Adrenal gland (tissue), 19 donors: ENCODE measurements at places on chromosomes 1 and 21.

DNA sequence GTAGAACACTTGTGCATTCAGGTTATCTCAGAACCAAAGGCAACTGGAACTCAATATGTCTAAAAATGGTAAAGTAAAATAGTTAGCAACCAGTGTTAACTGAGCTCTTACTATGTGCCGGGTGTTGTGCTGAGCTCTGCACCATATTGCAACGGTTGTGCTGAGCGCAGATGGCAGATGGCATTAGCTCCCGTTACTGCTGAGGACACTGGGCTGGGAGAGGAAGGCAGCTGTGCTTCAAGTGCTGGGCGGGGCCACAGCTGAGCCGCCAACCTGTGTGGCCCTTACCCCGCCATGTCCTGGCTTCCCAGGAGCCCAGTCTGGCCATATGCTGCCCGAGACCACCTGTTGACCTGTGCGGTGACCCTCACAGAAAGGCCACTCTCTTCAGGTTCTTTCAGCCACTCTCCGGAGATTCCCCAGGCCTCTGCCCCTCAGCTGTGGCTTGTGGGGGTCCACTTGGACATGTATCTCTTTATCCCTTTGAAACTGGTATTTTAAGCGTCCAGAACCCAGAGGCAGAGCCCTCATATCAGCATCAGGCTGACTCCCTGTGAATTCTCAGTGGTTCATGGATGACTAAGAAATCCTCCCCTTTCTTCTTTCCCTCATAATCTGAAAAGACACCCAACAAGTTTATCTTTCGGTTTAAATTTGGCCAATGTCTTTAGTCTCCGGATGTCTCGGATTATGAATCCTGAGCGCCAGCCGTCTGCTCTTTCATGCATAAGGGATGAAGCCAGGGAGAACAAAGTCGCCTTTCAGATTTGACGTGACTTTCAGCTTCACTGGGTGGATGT, 26.4 kb downstream of the LDLRAP1 start:
- DNase-seq: no peak

DNA sequence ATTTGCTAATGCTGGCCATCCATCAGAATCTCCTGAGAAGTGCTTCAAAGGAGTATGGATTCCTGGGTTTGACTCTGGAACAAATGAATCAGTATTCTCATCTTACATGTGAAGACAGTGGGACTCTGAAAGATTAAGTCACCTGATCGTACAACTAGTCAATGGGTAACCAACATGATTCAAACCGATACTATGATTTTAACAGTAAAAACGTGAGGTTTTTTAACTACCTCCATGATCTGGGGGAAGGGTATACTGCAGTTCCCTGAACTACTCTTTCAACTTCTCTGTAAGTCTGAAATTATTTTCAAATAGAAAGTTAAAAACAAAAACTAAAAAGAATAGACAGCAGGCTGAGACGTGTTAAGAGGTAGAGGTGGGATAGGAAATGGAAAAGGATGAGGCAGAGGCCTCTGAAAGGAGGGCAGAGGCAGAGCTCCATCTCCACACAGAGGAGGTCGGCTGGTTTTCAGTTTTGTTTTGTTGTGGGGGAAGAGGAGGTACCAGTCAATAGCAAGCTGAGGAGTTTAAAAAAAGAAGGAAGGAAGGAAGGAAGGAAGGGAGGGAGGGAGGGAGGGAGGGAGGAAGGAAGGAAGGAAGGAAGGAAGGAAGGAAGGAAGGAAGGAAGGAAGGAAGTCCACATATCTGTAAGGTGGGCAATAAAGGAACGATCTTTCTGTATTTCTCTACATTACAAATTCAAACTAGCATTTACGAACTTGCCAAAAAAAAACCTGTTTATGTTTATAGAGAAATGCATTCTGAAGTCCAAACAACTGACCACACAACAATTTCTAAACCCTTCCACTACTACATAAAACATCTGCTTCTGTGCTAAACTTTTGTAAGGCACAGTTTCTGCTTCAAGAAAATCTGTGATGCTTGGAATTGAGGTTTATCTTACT, 213.1 kb downstream of the RERE start:
- DNase-seq: no peak

DNA sequence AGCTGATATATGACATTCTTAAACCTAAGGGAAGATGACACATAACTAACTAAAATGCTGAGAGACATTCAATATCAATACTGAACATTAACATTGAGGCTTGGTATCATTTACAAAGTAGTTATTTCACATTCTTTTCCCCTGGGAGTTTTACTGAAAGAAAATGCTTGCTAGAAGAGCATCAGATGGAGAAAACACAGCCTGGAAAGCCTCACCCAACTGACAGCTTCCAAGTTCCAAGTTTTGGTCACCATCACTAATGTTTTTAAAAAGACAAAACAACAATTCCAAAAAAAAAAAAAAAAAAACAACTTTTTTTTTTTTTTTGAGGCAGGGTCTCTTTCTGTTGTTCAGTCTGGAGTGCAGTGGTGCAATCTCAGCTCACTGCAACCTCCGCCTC, 80.6 kb downstream of the DSCAM start:
- no peak for DNase-seq

DNA sequence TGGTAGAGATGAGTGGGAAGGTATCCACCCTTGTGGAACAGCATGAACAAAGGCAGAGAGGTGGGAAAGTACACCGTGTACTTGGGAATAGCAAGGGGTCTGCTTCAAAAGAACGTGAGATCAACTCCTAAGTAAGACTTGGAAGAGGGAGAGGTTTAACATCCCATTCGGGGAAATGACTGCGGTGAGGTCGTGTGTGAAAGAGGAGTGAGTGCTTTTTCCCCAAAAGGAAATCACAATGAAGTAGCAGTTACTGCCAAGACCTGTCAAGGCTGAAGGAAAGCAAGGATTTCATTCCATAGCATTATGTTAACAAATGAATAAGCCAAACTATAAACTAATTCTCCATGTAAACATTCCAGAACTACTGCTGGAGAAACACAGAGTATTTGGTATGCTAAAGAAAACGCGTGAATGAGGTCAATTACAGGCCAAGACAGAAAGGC, 20.0 kb upstream of the SYDE2 start:
- no peak for DNase-seq

DNA sequence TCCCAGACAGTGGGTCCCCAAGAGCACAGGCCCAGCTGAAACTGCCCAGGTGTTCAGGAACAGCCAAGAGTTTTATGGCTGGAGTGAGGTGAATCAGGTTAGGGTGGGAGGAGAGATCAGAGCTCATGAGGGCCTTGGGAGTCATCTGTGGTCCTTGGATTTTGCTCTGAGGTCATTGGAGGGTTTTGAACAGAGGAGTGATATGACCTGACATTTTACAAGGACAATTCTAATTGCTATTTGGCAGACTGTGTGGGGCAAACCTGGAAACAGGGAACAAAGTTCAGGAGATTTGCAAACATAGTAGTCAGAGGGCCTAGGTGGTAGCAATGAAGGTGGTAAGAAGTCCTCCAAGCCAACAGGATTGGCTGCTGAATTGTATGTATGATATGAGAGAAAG, 31.1 kb upstream of the LRRN2 start:
- no peak for DNase-seq

DNA sequence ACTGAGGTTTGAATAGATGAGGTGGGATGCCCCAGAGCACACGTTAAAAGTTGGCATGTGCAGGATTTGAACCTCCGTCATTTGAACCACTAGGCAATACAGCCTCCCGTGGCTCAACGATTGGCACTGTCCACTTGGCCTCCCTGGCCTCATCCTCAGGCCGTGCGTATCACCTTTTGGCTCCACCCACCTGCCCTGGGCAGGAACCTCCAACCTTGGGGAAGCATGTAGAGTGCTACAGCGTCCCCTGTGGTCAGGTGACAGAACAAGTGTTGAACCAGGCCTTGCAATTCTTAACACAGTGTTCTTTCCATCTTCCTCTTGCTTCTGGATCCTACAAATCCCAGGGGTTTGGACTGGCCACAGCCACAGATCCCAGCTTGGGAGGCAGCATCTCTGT, 112.6 kb downstream of the PAX7 start:
- DNase-seq: no peak

- no peak for DNase-seq
Observed at GRCh38 chr1:210582205-210582970, 253.7 kb downstream of the HHAT start.

DNA sequence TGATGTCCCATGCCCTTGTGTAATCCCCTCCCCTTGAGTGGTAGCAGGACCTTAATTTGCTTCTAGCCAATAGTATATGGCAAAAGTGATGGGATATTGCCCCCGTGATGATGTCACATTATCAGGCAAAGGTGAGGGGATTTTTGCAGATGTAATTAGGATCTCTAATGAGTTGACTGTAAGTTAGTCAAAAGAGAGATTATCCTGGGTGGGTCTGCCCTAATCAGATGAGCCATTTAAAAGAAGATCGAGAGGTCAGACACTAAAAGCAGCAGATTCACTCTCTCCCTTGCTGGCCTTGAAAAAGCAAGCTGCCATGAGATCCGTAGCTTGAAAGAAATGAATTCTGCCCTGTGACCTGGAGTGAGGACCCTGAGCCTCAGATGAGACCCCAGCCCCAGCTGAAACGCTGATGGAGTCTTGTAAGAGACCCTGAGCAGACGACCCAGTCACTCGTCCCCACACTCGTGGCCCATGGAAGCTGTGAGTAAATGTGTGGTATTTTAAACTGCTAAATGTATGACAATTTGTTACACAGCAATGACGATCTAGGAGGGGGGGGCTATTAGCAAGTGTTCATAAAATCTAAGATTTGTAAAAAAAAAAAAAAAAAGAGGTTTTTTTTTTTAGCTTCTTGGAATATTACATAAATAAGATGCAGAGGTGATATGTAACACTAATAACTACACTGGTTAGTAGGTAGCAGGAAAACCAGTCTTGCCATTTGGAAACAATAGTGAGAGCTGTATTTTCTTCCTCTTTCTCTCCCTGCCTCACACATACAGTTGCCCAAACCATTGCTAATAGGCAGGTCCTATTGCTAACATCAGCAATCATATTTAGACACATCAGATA, 50.3 kb upstream of the TARBP1 start:
- no peak for DNase-seq

DNA sequence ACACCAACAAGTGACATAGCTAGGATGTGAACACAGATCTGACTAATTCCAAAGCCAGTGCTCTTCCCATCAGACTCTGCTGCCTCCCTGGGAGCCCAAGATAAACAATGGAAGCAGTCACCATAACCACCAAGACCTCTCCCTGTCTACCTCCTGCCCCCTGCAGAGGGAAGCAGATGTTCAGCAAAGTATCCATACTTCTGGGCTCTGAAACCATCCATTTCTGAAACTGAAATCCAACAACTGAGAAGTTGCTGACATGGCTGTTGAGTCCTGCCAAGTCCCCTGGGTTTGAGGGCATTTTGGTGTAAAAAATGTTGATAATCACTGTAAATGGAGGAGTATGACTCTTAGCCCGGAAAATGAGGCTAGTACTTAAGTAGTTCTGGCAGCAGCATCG, 102.1 kb downstream of the TYW3 start:
- no peak for DNase-seq
